Suppressor macrophage treated with lipopolysaccharide for 1 hour (primary cell): ENCODE measurements at places on chromosomes 1 and 21.

DNA sequence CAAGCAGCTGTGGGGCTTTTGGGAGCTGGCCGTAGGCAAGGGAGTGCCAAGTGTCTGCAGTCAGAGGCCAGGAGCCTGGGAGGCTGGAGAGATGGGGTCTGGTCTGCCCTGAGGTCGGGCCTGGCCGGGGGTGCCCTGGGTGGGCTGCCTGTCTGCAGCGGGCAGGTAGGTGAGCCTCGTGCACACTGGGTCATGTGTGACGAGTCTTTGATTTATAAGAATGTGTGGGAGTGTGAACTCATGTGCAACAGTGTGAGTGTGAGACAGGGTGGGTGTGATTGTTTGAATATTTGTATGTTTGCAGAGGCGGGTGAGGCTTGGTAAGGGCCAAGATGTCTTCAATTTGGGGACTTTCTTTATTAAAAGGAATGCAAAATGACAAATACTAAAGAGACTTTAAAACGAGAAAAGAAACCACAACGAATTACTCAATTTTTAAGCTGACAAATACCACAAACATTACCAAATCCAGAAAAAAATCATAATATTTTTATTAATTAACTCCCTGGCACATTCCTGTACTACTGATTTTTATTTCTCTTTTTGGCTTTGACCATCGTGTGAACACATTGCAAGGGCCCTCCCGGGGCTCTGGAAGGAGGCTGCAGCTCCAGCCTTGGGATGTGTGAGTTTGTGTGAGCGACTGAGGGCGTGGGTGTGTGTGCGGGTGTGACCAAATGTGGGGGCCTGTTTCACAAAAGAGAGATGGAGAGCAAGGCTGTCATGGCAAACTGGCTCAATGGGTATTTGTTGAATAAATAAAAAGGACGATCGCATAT is 110.3 kb upstream of the WNT4 start:
- DNase-seq = no peak

- DNase-seq = no peak
Observed at GRCh38 chr1:93384656-93385055, 38.9 kb downstream of the DR1 start.

DNA sequence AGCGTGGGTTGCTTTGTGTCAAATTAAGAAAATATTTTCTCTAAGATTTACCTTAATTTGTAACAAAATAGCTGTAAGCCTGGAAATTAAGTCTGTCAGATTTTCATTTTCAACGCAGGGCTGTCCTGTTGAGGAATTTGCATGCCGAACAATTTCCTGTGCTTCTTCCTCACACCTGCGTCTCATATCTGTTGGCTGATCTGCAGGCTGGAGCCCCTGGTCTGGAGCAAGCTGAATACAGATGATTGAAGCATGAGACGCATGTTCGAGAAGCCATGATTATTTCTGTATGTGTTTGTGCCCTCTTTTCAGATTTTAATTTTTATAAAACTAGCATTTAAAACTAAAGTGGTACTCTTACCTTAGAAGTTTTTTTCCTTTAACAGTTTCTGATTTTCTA is 9.8 kb downstream of the MIXL1 start:
- no peak for DNase-seq

GRCh38 chr1:200405264-200405663 is 4.6 kb downstream of the ZNF281 start:
- DNase-seq = no peak

DNA sequence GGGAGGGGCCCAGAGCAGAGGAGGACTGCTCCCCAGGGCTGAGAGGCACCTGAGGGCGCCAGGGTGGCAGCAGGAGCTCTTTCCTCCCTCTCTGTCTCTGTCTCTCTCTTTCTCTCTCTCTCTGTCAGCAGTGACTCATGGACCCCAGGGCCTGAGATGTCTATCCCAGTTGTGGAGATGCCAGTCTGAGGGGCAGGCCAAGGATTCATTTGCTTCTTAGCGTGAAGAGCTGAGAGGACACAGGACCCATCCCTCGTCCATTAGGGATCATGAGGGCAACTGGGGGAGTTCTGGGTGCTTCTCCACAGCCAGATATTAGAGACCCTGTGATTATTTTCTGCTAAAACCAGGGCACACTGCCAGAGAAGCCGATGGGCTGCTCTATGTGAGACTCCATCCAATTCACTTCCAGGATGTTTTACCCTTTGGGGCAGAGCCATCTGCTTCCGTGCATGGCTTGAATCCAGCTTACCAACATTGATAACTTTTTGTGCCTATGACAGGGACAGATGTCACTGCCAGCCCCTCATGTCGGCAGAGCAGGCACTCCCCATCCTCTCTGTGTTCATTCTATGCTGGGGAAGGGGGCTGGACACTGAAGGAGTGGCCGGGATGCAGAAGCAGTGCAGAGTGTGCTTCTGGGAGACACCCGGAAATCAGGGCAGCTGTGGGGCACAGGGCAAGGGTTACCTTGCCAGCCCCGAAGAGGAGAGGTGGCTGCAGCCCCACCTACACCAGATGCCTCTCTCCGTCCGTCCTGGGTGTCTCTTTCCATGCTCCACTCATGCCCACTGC is 4.1 kb upstream of the PCBP3 start:
- DNase-seq = no peak

DNA sequence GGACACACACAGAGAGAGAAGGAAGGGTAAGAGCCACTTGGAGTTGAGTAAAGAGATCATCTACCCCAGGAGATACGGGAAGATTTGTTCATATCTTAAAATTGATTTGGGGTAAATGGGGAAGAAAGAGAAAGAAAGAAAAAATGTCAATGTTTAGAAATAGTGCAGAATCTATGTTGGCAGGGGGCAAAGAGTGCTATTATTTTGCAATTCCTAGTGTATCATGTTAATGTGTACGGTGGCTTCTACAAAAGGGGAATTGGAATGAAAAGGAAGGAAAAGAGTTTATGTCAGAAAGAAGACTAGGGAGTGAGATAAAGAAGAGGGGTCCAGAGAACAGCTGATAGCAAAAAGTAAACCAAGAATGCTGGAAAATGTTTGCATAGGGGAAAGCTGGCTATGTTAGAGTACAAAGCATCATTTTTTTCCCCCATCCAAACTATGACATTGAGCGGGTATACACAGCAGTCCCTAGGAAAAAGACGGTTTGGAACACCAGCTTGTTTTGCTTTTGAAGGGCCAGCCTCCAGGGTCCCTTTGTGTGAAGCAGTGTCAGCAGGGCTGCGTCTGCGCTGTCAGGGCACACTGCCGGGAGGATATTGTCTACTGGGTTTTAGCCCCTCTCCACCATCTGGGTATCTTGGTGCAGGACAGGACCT is 10.8 kb downstream of the LRRC8D start:
- no peak for DNase-seq

- peak; percentile 96 for DNase-seq
Observed at GRCh38 chr1:246214708-246215509, 292.2 kb downstream of the SMYD3 start.

DNA sequence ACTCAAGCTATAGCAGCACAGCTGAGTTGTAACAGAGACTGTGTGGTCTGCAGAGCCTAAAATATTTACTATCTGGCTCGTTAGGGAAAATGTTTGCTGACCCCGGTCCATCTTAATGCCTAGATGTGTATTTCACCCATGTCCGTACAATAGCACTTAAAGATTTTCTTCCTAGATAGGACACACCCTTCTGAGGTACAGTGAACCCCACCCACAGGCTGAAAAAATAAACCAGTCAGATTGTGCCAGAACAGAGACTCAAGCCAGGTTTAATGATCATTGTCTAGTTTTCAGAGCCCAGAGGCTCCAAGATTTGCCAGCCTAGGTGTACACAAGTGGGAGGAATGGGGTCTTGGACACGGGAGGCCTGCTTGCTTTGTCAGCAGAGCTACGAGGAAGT is 5.6 kb downstream of the AMIGO1 start:
- DNase-seq = no peak

- peak; percentile 58 for DNase-seq
Observed at GRCh38 chr1:40044110-40044509, 3.6 kb downstream of the CAP1 start.

DNA sequence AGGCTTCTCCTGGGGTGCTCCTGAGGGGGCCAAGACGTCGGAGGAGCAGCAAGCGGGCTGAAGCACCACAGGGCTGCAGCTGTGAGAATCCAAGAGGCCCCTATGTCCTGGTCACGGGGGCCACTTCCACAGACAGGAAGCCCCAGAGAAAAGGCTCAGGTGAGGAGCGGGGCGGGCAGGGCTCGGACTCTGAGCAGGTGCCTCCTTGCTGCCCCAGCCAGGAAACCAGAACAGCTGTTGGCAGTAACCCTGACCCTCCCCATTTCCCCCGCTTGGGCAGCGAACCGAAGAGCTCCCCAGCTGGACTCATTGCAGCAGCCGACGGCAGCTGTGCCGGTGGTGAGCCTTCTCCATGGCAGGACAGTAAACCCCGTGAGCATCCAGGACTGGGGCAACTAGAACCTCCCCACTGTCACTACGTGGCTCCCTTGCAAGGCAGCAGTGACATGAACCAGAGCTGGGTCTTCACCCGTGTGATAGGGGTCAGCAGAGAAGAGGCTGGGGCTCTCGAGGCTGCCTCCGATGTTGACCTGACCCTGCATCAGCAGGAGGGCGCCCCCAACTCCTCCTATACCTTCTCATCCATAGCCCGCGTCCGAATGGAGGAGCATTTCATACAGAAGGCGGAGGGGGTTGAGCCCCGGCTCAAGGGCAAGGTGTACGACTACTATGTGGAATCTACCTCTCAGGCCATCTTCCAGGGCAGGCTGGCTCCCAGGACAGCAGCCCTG is 625 bp downstream of the KLHDC7A start:
- no peak for DNase-seq

- no peak for DNase-seq
Observed at GRCh38 chr1:29860056-29860455, 623.7 kb downstream of the PTPRU start.

DNA sequence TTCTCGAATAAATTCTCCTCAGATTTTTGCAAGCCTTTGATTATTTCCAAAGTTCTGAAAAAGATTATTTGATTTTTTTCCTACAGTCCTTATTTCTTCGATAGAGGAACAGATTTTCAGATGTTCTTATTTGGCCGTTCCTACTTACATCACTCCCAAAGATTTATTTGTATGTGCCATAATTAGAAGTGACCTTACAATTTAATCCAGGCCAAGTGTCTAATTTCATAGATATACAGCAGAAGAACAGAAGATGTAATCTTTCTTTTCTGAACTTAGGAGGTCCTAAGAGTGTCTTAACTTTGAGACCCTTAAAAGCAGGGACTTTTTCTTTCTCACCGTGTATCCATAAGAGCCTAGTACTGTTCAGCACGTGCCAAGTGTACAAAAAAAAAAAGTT is 46.3 kb downstream of the MAP10 start:
- no peak for DNase-seq

DNA sequence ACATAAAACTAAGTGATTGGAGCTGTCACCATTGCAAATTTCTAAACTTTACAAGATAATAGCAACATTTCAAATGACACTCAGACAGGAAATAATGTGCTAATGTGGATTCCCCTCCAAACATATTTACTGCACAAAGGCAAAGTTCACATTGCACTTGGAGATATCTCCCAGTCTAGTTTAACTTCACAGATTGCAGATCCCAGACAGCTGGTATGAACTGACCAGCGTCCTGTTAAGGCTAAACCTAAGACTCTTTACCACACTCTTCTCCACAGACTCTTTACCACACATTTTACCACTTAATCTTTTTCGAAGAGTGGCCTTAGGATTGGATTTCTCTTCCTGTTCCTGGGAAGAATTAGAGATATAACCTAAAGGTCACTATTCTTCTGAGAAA is 40.6 kb upstream of the HSD3B1 start:
- DNase-seq = no peak

DNA sequence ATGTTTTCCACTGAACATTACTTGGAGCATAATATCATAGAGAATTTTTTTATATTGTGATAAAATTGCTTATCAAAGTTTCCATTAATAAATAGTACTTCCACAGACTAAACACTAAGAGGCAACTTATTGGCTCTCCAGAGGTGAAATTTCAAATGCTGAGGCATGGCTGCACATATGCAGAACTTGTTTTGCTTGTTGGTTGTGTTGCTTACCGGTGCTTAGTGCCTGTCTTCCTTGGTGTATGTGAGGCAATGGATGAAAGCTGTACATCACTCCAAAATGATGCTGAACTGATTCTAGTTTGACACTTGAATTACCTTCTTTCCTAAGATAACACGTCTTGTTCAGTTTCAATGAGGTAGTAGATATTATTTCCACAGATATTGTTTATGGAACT is 29.8 kb upstream of the GPR52 start:
- DNase-seq = no peak
